ENCODE measurements at places on chromosomes 13 and 19.

DNA sequence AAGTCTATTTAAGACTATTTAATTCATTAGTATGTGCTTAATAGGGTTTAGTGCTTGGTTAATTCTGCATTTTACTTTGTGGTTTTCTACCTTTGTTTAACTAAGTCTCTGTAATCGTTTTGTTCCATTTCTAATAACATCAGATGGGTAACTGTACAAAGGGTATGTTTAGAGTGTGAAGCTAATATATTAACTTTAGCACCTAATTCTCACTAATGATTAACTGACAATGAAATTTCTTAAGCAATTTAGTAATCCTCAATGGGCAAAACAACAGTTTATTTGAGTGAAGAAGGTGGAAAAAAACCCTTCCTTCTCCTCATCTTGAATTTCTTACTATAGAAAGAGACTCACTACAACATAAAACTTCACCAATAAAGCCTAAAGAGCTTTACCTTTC lies 448.1 kb upstream of the MIR17HG start:
- H3K4me3 ChIP-seq: no peak overlapping the region
- no peak for DNase-seq
- no peak overlapping the region for H3K27ac ChIP-seq

- H3K36me3 ChIP-seq: no peaks in the 10 kb centered on the region
- no peak overlapping the region for H3K27ac ChIP-seq
- H3K27me3 ChIP-seq: peaks cover 6% of the 10 kb centered on the region
- no peaks in the 10 kb centered on the region for H3K4me1 ChIP-seq
Observed at GRCh38 chr19:1786668-1787067, 25.4 kb downstream of the ATP8B3 start.

DNA sequence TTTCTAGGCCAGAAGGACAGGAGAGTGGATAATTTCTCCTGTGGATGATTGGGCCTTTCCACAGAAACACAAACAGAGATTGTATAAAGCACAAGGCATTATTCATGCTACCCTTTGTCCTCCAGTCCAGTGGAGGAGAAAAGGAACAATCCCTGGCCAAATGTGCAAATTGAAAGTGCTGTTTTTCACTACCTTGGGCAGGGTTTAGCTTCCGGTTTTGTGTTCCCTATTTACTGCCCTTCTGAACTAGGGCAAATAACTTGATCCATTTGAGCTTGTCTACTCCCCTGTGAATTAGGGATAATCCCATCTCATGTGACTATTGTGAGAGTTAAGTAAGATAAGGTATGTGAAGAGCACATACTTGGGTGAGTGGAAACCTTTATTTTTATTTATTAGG lies 13.3 kb downstream of the PDX1 start:
- no peak overlapping the region for H3K4me3 ChIP-seq
- no peak overlapping the region for H3K27ac ChIP-seq
- H3K27me3 ChIP-seq: peaks cover 53% of the 10 kb centered on the region
- H3K36me3 ChIP-seq: no peaks in the 10 kb centered on the region
- no peak for DNase-seq

- no peak for DNase-seq
- no peaks in the 10 kb centered on the region for H3K36me3 ChIP-seq
- H3K4me3 ChIP-seq: no peak overlapping the region
- no peak overlapping the region for H3K27ac ChIP-seq
- H3K27me3 ChIP-seq: no peaks in the 10 kb centered on the region
Observed at GRCh38 chr19:32469795-32470194, 64.2 kb downstream of the DPY19L3 start.

GRCh38 chr13:79745081-79745480 lies 264.1 kb downstream of the NDFIP2 start:
- H3K27ac ChIP-seq: no peak overlapping the region
- no peaks in the 10 kb centered on the region for H3K27me3 ChIP-seq
- no peak overlapping the region for H3K4me3 ChIP-seq
- H3K4me1 ChIP-seq: no peaks in the 10 kb centered on the region

GRCh38 chr19:13066933-13067807 lies 35.5 kb downstream of the LYL1 start:
- peaks cover 13% of the 10 kb centered on the region for H3K27me3 ChIP-seq
- H3K36me3 ChIP-seq: no peaks in the 10 kb centered on the region
- H3K27ac ChIP-seq: no peak overlapping the region
- no peak for DNase-seq
- no peak overlapping the region for H3K4me3 ChIP-seq
- H3K4me1 ChIP-seq: peaks cover 3% of the 10 kb centered on the region

DNA sequence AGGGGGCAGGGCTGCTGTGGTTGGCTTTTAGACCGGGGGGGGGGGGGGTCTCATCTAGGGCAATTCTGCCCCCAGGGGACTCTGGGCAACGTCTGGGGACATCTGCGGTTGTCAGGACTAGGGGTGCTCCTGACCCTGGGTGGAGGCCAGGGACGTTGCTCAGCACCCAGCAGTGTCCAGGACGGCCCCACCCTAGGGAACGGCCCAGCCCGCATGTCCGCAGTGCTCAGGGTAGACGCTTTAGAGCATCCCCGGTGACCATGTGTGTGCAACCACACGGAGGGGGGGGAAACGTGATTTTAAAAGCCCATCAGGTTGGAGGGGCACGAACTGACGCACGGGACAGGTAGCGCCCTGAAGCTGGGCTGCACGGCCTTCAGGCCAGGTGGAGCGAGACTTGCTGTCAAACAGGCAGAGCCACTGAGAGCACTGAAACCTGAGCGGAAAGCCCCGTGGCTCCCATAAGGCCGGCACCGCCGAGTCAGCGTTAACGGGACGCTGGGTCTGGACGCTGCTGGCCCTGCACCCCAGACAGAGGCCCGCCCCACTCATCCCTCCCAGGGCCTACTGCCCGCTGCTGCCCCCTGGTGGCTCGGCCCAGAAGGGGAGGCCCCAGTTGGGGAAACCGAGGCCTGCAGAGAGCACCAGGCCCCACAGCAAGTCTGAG lies 8.3 kb downstream of the CACTIN start:
- H3K4me3 ChIP-seq: no peak overlapping the region
- no peaks in the 10 kb centered on the region for H3K27me3 ChIP-seq
- H3K36me3 ChIP-seq: peaks cover 1% of the 10 kb centered on the region
- no peak overlapping the region for H3K27ac ChIP-seq
- H3K4me1 ChIP-seq: peaks cover 7% of the 10 kb centered on the region

GRCh38 chr19:6958791-6959190 lies 62.4 kb downstream of the MBD3L2B start:
- no peak overlapping the region for H3K27ac ChIP-seq
- H3K27me3 ChIP-seq: peaks cover 2% of the 10 kb centered on the region
- peaks cover 4% of the 10 kb centered on the region for H3K4me1 ChIP-seq
- no peak for DNase-seq
- no peak overlapping the region for H3K4me3 ChIP-seq
- H3K36me3 ChIP-seq: peaks cover 1% of the 10 kb centered on the region

DNA sequence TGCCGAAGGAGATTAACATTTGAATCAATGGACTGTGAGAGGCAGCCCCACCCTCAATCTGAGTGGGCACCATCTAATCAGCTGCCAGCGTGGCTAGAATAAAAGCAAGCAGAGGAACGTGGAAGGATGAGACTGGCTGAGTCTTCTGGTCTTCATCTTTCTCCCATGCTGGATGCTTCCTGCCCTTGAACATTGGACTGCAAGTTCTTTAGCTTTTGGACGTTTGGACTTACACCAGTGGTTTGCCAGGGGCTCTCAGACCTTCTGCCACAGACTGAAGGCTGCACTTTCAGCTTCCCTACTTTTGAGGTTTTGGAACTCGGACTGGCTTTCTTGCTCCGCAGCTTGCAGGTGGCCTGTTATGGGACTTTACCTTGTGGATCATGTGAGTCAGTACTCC lies 14.7 kb downstream of the NHLRC3 start:
- DNase-seq: no peak
- no peak overlapping the region for H3K27ac ChIP-seq
- no peaks in the 10 kb centered on the region for H3K27me3 ChIP-seq
- H3K36me3 ChIP-seq: peaks cover 12% of the 10 kb centered on the region

DNA sequence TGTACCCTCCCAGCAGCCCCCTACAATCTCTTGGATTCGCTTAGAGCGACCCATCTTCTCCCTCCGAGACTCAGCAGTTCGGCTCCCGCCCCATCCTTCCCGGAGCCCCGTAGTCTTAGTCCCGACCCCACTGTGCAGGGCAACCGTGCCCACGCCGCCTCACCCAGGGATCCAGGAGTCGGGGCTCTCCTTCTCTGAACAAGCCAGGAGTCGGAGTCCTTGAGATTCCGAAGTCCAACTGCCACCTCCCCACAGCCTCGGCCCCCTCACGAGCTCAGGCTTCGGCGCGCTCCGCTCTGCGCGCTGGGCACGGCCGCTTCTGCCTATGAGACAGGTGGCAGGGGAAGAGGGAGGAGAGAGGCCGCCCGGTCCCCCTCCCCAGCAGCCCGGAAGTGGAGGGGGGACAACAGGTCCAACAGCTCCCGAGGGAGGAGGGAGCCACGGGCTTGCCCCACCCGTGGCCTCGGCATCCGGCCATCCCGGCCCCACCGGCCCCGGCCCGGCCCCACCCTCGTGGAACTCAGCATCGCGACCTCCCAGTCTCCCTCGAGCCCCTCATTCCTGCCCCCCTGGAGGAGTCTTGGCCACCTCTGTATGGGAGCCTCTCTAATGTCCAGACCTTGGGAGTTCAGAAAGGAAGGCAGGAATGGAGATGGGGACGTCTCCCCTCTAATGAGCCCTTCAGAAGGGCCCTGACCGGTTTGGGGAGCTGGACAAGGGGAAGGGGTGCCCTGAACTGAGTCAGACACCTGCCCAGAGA lies at the start of gene PHLDB3:
PHLDB3 (minus strand) TSS at position 321 of the 760 bp plus-strand sequence. CDS start 628 bp downstream, outside the sequence.
- H3K36me3 ChIP-seq: peaks cover 4% of the 10 kb centered on the region
- H3K27me3 ChIP-seq: no peaks in the 10 kb centered on the region
- peak within 1 kb of the TSS; percentile 86 for H3K4me3 ChIP-seq
- peaks cover 15% of the 10 kb centered on the region for H3K4me1 ChIP-seq
- H3K27ac ChIP-seq: peak within 1 kb of the TSS; percentile 91
- DNase-seq: no peak

GRCh38 chr19:20565321-20566018 lies at the start of gene ZNF737:
Gene ZNF737, minus strand, starts transcription at chr19:20565781. Its CDS starts 141 bp downstream, at chr19:20565640.
- H3K4me1 ChIP-seq: peaks cover 6% of the 10 kb centered on the region
- H3K4me3 ChIP-seq: peak within 1 kb of the TSS; percentile 98
- H3K27ac ChIP-seq: peak within 1 kb of the TSS; percentile 98
- DNase-seq: peak; percentile 86

- H3K4me3 ChIP-seq: no peak overlapping the region
- H3K27me3 ChIP-seq: peaks cover 18% of the 10 kb centered on the region
- no peak overlapping the region for H3K27ac ChIP-seq
- H3K4me1 ChIP-seq: peaks cover 3% of the 10 kb centered on the region
Observed at GRCh38 chr19:9996541-9996940, 13.8 kb downstream of the COL5A3 start.

DNA sequence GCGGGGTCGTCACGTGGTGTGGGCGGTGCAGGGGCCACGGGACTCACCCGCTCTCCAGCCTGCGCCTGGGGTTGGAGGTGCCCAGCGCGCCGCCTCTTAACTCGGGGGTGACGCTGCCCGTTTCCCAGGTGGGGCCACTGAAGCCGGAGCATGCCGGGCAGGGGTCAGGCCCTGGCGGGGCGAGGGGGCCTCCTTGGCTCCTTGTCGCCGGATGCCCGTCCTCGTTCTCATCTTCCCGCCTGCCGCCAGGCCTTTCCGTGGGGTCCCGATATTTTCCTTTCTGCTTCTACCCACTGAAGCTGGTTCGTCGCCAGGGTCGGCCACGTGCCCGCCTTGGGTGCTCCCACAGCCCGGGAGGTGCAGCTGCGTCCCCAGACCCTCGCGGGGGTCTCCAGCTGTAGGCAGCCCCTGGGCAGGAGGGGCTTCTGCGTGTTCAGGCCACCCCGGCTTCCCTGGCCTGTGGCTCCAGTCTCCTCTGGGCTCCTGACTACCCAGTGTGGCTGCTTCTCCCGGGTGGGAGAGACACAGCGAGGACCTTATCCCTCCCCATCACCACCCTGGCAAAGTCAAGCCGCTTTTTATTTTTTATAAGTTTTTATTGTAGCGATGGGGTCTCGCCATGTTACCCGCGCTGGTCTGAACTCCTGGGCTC lies 772 bp downstream of the FAM174C start:
- H3K4me3 ChIP-seq: peak overlapping the region; percentile 92
- DNase-seq: no peak
- peak overlapping the region; percentile 95 for H3K27ac ChIP-seq
- H3K36me3 ChIP-seq: peaks cover 30% of the 10 kb centered on the region
- H3K4me1 ChIP-seq: peaks cover 39% of the 10 kb centered on the region

DNA sequence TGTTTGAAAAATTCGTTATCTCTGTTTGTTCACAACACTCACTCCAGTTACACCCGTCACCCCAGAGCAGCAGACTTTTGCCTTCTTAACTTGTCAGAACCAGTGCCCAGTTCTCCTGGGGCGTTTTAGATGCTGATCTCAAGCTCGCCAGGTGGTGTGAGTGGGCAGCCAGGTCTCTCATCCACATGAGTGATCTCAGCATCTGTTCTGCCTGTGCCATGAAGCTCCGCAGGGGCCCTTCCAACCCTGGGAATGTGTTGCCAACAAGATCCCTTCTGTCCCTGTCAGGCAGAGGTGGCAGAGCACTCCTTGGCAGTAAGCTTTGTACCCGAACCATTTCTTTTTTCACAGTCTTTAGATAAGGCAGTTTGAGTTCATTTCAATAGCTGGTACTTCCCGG lies 896.5 kb downstream of the UQCRFS1 start:
- H3K36me3 ChIP-seq: no peaks in the 10 kb centered on the region
- H3K27me3 ChIP-seq: no peaks in the 10 kb centered on the region
- no peak overlapping the region for H3K4me3 ChIP-seq
- H3K27ac ChIP-seq: no peak overlapping the region

DNA sequence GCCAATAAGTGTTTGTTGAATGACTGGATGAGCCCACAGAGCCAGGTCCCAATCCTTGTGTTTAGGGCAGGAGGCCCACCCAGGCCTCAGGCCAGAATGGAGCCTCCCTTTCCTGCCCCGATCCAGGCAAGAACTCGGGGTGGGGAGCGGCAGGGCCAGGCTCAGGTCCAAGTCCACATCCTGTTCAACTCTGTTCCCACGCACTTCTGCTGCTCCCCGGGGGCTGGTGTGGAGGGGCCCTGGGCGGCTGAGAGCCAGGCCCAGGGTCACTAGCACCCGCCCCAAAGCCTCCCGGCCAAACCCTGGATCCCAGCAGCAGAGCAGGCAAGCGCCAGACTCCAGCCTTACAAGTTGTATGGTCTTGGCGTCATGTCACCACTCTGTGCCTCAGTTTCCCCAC lies 8.0 kb downstream of the ANGPTL8 start:
- DNase-seq: no peak
- H3K4me3 ChIP-seq: no peak overlapping the region
- H3K4me1 ChIP-seq: peaks cover 3% of the 10 kb centered on the region
- H3K36me3 ChIP-seq: no peaks in the 10 kb centered on the region

DNA sequence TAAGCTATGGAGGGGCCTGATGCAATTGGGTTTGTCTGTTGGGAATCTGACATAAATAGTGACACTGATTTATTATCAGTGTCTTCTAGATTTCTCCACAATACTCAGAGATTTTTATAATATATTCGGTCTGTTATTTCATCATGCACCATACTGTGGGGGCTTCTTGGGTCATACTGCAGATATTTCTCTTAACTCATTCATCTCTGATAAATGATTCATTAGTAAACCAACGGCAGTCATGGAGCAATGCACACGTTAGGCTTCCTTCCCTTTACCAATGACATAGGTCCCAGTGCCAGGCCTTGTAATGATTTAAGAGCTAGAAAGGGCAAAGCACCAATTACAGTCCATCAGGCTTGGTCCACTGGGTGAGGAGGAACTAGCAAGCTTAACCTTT lies 53.6 kb downstream of the FAM216B start:
- peaks cover 27% of the 10 kb centered on the region for H3K27me3 ChIP-seq
- H3K36me3 ChIP-seq: no peaks in the 10 kb centered on the region
- no peak for DNase-seq
- H3K27ac ChIP-seq: no peak overlapping the region

All from activated naive CD8-positive, alpha-beta T cell treated with anti-CD3 and anti-CD28 coated beads, Interleukin-2, amount 10 ng/mL, durations not matched to agents 7 days and 5 days (primary cell).